ENCODE measurements at places on chromosomes 1 and 21. TPM values are rescaled to one million over a fixed set of nuclear protein-coding genes. Genes with fewer than 3 reads are reported as not detected.

GBP1 gene
- 3.4 TPM for total RNA-seq

GPR25 gene
- not detected for total RNA-seq

ECM1 gene
- total RNA-seq: 0.11 TPM

NUAK2 gene
- 1.5 TPM for total RNA-seq

NR0B2 gene
- total RNA-seq: not detected

SPRR1B gene
- not detected for total RNA-seq

AMY1C gene
- total RNA-seq: not detected

INKA2 gene
- total RNA-seq: 6.6 TPM

PTGFRN gene
- total RNA-seq: 222 TPM

VWA5B1 gene
- total RNA-seq: not detected

LIX1L gene
- total RNA-seq: 23.7 TPM

AADACL3 gene
- total RNA-seq: not detected

GJA8 gene
- not detected for total RNA-seq

FNDC10 gene
- 0.65 TPM for total RNA-seq

FCRL4 gene
- total RNA-seq: not detected

BNIPL gene
- under 0.01 TPM for total RNA-seq

LCE2B gene
- not detected for total RNA-seq

GBP4 gene
- 0.54 TPM for total RNA-seq

SPRR5 gene
- not detected for total RNA-seq
